ENCODE measurements at places on chromosomes 3 and 15.

GRCh38 chr15:73631915-73632669 lies 1.1 kb downstream of the NPTN start:
- DNase-seq, result peak; percentile 12

- DNase-seq, result no peak
Measured at GRCh38 chr15:69780374-69780773, 317.3 kb downstream of the TLE3 start.

DNA sequence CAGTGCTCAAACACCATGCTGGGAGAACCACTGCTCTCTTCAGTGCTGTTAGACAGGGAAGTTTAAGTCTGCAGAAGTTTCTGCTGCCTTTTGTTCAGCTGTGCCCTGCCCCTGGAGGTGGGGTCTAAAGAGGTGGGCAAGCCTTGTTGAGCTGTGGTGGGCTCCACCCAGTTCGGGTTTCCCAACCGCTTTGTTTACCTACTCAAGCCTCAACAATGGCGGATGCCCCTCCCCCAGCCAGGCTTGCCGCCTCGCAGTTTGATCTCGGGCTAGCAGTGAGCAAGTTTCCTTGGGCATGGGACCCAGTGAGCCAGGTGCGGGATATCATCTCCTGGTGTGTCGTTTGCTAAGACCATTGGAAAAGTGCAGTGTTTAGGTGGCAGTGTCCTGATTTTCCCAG lies 670.2 kb upstream of the ALCAM start:
- DNase-seq, result no peak

DNA sequence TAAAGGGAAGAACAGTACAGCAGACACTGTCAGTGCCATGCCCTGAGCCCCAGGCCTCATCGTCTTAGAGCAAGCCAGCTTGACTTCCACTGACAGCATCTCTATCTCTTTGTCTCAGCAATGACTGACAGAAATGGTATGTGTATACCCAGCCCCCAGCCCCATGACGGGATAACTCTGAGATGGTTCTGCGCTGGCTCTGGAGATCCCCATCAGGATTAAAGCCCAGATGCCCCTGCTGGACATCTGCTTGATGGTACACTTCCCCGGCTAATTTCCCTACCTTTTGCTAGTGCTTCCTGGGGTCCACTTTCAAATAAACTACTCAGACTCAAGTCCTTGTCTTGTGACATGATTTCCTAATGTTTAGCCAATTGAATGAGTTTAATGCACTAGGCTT lies 7.6 kb downstream of the NMNAT3 start:
- DNase-seq, result no peak

GRCh38 chr3:14775563-14775962 lies 43.2 kb upstream of the FGD5 start:
- no peak for DNase-seq

DNA sequence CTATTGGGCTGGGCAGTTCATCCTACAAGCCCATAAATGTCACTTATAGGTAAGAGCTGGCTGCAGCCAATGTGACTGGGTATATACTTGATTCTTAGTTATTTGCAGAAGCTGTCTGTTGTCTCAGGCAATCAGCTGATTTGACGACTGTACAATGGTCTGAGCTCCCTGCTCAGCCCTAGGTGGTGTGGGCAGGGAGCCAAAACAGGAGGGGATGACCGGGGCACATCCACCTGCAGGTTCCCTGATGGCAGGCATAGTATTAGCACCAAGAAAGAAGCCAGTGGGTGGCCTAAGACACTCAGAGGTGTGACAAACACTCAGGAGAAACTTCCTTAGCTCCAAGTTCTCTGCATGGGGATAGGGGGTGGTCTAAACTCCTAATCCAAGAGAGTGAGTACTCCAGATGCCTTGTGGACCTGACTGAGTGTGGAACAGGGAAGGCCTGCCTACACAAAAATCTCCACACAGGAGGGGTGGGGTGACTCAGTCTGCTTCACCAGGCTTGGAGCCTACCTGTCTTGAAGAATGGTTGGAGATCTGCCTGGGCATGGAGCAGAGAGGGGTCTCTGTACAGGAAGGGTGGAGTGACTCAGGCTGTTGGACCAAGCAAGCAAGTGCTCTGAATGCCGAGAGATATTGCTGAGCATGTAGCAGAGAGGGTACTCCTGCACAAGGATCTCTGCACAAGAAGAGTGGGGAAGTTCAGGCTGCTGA lies 690.4 kb upstream of the NAALADL2 start:
- DNase-seq, result no peak

GRCh38 chr3:58824285-58824684 lies 157.7 kb upstream of the FAM3D start:
- DNase-seq, result peak; percentile 66

GRCh38 chr15:72285927-72286516 lies 13.7 kb upstream of the PARP6 start:
- DNase-seq, result peak; percentile 17

DNA sequence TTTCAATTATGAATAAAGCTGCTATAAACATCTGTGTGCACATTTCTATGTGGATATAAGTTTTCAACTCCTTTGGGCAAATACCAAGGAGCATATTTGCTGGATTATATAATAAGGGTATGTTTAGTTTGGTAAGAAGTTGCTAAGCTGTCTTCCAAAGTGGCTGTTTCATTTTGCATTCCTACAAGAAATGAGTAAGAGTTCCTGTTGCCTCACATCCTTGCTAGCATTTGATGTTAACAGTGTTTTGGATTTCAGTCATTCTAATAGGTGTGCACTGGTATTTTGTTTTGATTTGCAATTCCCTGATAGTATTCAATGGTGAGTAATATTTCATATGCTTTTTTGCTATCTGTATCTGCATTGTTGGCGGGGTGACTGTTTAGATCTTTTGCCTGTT lies 120.7 kb upstream of the MDFIC2 start:
- no peak for DNase-seq

- no peak for DNase-seq
Measured at GRCh38 chr15:72585476-72586058, 68.9 kb upstream of the GOLGA6B start.

- DNase-seq, result no peak
Measured at GRCh38 chr3:196689941-196690660, 21.9 kb downstream of the CEP19 start.

DNA sequence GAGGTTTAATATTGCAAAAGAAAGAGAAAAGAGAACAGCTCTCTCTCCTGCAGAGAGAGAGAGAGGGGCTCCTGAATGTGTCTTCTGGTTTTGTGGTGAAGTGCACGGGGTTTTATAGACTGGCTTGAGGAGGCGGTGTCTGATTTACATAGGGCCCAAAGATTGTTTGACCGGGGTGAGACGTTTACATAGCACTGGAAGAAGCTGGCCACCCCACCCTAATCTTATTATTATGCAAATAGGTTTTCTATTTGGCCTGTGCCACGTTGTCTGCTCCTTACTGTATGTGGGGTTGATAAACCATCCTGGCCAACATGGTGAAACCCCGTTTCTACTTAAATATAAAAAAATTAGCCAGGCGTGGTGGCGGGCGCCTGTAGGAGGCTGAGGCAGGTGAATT lies 268.6 kb downstream of the SV2B start:
- DNase-seq, result no peak

DNA sequence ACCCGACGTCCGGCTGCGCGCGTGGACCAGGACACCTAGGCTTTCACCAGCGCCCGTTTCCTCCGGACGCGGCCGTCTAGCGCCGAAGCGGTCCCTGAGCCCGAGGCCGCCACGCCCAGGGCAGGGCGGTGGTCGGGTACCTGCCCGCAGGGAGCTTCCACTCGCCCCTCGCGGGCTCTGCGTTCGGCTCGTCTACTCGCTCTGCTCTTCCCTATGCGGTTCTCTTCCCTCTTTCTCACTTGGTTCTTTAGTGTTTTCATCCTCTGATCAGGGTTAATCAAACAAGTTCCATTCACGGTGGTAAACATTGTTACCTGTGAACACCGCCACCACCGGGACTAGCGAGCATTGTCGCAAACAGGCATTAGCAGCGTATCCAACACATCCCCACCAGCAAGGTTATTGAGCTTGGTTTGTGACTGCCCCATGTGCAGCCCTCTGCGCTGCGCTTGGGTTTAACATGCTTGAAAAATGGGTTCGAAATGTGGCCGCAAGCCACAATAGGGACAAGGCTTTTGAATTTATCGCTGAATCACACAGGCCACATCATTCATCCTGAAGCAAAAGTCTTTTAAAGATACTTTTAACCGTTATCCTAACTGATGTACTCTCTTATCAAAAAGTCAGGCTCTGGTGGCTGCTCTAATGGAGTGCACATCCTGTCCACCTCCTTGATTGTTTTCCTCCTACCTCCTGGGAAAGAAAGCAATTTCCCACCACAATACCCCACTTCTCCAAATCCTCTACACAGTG lies 843 bp upstream of the CD47 start:
- DNase-seq, result no peak

- DNase-seq, result peak; percentile 55
Measured at GRCh38 chr3:102181175-102181920, 253.5 kb upstream of the ZPLD1 start.

DNA sequence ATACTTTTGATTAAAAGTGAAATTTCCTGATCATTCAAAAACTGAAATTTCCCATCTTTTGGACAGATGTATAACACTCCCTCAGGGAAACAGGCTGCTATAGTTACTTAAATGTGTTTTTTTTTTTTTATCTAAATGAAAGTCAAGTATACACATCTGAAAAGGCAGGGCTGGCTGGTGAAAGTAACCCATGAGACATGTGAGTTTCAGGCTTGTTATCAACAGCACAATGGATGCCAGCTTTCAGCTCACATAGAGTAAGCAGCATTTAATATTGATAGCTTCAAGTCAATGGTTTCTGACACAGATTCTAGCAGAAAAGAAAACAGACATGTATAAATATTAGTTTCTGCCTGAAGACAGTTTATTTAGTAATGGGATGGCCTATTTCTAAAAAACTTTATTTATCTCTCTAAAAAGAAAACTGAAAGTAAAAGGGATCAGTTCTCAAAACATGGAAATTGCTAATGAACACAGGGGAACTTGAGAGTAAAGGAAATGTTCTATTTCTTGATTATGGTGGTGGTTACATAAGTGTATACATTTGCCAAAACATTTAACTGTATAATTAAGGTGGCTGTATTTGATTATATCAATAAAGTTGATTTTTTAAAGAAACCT lies 89.7 kb upstream of the CMC1 start:
- DNase-seq, result no peak

- DNase-seq, result no peak
Measured at GRCh38 chr3:125039131-125040100, 16.4 kb downstream of the HEG1 start.

- DNase-seq, result no peak
Measured at GRCh38 chr3:187022403-187023029, 92.2 kb downstream of the ST6GAL1 start.

DNA sequence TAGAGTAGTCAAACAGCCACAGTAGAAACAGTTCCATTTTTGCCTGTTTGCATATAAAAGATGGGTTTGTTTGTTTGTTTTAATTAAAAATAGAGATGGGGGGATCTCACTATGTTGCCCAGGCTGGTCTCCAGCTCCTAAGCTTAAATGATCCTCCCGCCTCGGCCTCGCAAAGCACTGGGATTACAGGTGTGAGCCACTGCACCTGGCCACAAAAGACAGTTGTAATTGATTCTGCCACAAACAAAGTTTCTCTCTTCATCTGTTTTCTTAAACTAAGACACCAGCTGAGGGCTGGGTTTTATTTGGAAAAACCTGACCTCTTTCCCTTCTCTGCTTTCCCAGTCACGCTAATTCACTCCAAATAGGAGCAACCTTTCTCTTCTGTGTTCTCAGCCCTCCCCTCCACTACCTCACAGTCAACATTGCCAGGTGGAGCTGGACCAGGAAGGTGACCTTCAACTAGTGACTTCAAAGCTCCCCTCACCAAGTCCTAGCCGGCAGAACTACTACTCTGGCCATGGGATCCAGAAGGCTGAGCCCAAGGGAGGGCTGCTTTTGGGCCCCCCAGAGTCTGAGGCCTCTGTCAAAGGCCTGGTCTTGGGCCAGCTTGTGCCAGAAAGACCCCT lies 1.5 kb upstream of the IDH2 start:
- no peak for DNase-seq

DNA sequence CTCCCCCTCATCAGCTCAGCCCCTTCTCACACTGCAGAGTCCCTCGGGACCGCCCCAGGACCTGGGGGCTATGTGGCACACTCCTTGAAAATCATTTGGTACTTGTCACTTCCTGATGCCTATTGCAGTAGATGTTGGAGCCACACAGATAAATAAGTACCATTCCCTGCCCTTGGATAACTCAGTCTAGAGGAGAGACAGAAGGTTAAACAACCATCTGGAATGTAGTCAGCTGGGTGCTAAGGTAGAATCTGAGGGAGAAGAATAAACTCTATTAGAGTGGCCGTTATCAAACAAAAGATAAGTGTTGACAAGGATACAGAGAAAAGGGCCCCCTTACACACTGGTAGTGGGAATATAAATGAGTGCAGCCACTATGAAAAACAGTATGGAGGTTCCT lies 112.3 kb upstream of the NR2E3 start:
- DNase-seq, result no peak

DNA sequence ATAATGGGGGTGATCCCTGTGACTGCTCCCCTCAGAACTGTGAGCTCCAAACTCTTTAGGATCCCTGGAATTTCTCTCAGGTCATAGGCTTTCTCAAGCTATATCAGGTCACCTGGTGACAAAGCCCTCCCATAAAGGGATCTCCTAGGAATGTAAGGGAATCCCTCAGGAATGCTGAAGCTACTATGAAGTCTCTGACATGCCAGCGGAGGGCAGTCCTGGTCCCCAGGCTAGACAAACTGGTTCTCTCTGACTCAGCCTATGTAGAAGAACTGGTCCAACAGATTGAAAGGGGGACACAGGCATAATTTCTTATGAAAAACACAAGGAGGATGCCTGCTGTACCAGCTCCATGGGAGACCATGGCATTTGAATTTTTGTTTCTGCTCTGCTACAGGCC lies 6.7 kb downstream of the LPCAT4 start:
- DNase-seq, result no peak

DNA sequence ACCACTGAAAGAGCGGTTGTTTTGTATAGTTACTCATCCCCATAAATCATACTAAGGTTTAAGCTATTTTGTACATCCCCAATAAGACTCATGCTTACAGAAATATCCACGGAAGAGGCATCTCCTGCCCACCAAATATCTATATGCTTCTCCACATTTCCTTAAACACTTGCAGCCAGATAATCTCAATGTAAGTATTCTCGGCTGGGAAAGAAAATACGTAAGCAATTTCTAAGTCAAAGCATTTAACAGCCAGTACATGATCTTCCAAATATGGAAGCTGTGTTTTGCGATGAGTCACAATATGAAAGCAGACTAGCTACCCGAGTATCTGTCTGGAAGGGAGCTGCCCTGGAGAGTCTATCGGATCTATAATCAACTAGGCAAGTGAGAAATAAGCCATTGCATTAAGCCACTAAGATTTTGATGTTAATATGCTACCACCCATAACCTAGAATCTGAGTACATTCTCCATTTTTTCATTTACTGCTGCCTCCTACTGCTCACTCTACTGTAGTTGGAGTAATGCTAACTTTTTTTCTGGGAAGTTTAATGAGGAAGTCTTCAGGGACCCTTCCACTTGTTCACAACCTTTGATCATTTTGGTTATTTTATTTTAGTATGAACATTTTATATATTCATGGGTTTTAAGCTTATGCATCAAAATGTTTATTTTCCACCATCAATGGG lies 26.9 kb upstream of the ZMAT3 start:
- DNase-seq, result no peak

GRCh38 chr3:169939320-169939719 lies 27.3 kb upstream of the SEC62 start:
- DNase-seq, result no peak
